NCI-H187 (cell line): ENCODE measurements at places on chromosomes 16 and 17.

DNA sequence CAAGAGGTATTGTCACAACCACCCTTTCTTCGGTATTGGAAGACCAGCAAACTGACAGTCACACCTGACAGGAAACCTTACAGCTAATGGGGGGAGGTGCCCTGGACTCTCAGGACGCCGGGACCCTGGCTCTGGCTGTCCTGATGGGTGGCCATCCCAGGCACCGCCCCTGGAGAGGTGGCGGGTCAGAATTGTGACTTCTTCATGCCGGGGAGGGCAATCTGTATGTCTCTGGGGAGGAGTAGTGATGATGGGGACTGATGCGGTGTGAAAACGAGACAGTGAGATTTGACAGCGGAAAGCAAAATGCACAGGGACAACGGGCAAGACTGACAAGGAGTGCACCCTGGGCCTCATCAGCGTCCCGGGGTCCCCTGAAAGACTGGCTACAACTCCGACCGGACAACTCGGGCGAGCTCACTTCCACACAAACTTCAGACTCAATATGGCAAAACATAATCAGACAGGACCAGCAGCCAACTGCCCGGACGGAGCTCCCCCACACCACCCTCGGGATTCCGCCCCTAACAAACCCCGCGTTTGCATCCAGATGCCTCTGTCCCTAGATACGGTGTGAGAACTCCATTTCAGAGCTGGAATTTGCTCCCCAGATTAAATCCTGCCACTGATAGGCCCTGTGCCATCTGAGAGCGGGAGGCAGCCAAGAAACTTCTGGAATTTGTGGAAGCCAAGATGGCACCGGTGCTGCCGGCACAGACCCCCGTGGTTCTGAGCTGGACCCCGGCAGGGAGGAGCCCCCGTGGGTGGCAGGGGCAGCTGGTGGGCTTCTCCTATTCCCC is 83.6 kb upstream of the CREBBP start:
- DNase-seq, result no peak

DNA sequence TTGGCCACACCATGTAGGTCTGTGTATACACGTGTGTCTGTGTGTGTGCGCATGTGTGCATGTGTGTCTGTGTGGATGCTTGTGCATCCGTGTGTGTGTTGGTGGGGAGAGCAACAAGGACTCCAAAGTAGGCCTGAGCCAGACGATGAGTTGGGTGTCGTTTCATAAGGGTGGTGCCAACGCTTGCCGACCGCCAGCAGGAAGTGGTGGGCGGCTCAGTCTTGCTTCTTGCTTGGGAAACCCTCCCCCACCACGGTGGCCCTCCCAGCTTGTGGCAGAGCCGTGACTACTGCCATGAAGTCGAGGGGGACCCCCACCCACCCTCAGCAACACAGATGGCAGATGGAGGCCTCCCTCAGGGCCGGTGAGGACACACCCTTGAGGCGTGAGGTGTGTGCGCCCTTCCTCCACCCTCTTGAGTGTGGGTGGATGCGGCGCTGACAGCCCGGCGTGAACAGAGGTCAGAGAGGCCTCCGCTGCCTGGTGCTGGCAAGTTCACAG is 17.5 kb downstream of the SBK1 start:
- no peak for DNase-seq

- DNase-seq, result no peak
These were observed 26.8 kb upstream of the DLX3 start for GRCh38 chr17:50021681-50022370.

DNA sequence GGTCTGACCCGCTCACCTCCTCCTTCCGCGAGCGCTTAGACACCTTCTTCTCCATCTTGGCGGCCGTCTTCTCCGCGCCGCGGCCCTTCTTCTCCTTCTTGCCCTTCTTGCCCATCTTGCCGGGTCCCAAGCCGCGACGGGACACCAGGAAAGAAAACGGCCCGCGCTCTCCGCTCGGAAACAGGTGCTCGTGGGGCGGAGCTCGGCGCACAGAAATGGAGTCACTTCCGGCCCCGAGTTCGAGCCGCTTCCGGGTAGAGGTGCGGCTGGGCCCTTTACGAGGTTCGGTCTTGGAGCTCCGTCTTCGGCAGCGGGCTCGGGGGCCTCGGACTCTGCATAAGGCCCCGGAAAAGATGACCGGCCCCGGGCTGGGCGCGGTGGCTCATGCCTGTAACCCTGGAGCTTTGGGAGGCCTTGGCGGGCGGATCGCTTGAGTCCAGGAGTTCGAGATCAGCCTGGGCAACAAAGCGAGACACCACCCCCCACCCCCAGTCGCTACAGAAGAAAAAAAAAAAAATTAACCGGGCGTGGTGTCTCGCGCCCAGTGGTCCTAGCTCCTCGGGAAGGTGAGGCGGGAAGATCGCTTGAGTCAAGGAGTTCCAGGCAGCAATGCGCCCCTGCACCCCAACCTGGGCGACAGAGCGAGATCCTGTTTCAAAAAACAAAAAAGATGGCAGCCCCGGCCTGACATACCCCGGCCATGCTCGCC is at the start of gene KLHDC4:
TSS of gene KLHDC4 (minus strand) at position 211 of the 709 bp plus-strand sequence. CDS start at position 115, 96 bp downstream.
- peak; percentile 41 for DNase-seq

- DNase-seq, result no peak
These were observed 572.2 kb upstream of the SOX9 start for GRCh38 chr17:71548540-71549190.

DNA sequence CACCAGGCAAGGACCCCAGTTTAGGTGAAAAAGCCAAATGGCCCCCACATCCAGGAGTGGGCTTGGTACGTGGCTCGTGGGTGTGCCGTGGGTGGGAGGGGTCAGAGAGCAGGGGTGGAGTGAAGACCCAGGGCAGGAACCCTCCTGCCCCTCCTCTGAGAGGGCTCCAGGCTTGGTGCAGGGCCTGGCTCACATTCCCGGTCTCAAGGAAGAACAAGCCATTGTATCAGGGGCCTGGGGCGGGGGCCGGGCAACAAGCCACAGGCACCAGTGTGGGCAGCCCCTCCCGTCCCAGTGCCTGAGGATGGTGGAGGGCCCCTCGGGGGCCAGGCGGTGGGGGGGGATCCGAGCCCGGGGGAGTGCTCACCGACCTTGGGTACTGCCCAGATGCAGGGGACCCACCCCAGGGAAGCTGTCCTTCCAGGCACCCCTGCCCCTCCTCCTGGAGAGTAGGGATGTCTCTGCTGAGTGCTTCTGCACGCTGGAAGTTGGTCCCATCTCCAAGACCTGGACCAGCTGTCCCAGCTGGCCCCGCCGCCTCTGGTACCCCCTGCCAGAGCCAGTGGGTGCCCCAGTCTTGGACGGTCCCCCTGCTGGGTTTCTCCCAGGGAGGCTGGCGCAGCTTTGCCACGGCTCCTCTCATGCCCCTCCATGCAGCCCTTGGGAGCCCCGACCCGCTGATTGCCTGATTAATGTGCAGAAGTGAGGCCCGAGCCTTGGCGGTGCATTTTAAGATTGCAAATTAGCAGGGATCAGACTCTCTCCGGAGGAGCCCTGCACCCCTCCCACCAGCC is 83.7 kb downstream of the RTN4RL1 start:
- DNase-seq, result no peak

GRCh38 chr17:50047488-50048126 is 8.3 kb upstream of the ITGA3 start:
- no peak for DNase-seq

DNA sequence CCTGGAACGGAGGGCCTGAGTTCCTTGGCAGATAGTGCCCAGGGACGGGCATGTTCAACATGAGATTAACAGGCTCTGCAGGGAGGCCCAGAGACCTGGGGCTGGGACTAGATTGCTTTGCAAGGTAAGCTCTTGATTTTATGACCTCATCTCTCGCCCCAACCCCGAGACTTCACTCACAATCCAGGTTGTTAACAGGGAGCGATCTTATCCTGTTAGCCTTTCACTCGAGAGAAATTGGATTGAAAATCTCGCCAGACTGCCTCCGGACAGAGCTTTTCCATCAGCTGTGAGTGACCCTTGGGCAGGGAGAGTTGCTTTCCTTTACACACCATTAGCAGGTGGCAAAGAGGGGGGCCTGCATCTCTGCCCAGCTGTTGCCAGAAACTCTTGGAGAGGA is 521.7 kb upstream of the EEF2KMT start:
- no peak for DNase-seq

DNA sequence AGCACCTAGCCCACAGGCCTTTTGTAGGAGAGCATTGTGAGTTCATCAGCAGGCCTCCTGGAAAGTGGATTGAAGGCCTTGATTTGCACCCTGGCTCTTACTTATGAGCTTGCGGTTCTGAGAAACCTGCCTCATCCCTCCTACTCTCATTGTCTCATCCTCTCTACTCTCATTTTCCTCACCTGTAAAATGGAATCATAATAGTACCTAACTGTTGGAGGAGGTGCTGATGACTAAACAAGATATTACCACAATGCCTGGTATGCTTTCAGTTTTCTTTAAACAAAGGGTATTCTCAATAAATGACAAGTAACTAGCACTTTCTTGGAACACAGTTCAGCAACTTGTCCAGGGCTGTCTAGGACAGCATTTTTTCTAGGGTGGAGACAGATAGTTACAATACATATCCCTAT is 243.1 kb upstream of the MAF start:
- DNase-seq, result no peak

- no peak for DNase-seq
These were observed 13.2 kb upstream of the ATP2A3 start for GRCh38 chr17:3977387-3977786.

DNA sequence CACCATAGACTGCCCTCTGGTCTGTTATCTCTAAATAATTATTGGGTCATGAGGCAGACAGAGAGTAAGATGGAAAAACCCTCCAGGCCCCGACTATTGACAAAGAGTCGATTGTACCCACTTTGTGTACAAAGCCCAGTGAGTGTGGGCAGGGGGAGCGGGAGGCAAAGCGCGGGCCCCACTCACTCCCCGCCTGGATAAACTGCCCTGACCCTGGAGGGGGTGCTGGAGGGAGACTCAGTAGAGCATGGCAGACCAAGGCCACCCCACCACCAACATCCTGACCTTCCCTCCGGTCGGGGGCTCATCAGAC is 11.2 kb upstream of the CPSF4L start:
- DNase-seq, result no peak

DNA sequence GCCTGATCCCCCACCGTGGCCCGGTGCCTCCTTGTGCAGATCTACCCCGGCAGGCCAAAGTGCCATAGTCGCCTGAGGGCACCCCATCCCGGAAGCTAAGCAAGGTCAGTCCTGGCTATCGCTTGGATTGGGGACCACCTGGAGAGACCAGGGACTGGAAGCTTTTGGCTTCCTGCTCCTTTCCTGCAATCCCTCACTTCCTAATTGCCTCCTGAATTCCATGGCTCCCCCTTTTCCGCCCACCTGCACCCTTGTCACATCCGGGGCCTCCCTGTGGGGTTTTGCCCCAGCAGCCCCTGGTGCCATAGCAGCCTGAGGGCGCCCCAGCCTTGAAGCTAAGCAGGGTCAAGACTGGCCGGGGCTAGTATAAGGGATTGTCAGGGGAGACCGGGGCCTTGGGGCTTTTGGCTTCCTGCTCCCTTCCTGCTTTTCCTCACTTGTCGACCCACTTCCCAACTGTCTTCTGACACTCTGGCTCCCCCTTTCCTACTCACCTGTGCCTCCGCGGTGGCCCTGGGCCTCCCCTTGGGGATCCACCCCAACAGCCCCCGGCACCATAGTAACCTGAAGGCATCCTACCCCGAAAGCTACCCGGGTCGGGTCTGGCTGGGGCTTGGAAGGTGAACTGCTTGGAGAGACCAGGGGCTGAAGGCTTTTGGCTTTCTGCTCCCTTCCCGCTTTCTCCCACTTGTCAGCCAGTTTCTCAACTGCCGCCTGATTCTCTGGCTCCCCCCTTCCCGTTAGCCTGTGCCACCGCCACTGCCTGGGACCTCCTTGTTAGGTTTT is 2293.6 kb downstream of the TP53TG3F start:
- no peak for DNase-seq

GRCh38 chr17:79581324-79581932 is 29.4 kb downstream of the RBFOX3 start:
- DNase-seq, result no peak

GRCh38 chr17:1053661-1054360 is 56.9 kb downstream of the TIMM22 start:
- DNase-seq, result no peak

DNA sequence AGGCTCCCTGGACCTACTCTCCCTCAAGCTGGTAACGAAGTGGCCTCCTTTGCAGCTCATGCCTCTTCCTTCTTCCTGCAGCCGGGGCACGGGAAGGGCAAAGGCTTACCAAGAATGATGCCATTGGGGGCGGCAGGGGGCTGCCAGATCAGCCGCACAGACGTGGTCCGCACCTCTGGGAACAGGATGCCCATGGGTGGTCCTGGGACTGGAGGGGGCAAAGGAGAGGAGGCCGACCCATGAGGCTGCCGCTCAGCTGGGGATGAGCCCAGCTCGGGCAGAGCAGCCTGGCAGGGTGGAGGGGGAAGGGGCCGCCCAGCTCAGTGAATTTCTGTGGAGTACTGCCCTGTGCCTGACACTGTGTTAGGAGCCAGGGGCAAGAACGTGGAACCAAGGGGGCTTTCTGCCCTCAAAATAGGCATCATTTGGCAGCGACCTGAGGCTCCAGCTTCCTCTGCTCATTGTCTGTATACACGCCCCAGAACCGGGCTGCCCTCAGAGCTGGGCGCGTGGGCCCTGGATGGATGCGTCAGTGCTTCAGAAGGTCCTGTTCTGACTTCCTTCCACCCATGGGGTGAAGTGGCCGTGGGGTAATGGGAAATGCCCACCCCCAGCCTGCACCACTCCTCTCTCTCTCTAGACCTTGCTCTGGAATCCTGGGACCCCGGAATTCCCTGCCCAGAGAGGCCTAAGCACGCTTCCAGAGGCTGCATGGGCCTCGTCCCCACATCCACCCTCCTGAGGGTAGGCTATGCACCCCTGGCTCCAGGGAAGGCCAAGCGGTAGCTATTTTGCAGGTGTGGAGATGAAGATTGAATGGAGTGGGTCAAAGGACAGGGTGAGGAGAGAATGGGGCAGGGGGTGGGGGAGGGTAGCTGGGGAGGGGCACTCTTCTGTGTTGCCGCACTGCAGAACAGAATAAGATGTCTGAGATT is 79.8 kb upstream of the CDC42EP4 start:
- DNase-seq, result no peak

- DNase-seq, result no peak
These were observed 147.2 kb upstream of the COX10 start for GRCh38 chr17:13921841-13922776.

GRCh38 chr16:4586291-4586690 is 28.4 kb downstream of the UBALD1 start:
- DNase-seq, result no peak

GRCh38 chr16:50992350-50993032 is 158.6 kb downstream of the SALL1 start:
- no peak for DNase-seq

GRCh38 chr16:22077700-22078313 is 14.5 kb upstream of the VWA3A start:
- no peak for DNase-seq

DNA sequence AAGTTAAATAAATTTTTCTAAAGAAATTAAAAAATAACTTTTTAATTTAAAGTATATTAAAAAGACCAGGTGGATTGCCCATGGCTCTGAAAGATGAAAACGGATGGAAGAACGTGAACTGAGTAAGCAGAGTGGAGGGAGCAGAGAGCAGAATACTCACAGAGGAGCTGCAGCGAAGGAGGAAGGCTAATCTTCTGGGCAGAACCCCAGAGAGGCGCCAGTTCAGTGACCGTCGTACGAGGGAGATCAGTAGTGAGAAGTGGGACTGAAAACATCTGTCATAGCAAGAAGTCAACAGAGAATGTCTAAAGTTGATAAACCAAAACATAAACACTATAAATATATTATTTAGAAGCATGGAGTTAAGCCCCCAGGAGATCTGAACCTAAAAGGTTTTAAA is 34.9 kb downstream of the UBE2G1 start:
- no peak for DNase-seq
